Ovary (tissue), 10 donors: ENCODE measurements at places on chromosomes 7 and 10. TPM values are rescaled to one million over a fixed set of nuclear protein-coding genes. Genes with fewer than 3 reads are reported as not detected.

DNA sequence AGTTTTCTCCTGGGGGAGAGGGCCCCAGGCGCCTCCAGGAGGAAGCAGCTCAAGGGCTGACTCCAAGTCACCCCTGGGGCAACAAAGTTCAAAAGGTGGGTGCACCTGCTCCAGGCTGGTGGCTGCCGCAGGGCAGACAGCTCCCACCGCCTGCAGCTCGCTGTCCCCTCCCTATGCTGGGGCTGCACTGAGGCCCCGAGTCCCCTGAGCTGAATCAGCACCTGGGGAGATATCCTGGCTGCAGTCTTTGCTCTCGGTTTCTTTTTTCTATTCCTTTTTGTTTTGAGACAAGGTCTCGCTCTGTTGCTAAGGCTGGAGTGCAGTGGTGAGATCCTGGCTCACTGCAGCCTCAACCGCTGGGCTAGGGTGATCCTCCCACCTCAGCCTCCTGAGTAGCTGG lies 183.4 kb downstream of the DNAJB6 start:
- DNase-seq: peak; percentile 0

DNA sequence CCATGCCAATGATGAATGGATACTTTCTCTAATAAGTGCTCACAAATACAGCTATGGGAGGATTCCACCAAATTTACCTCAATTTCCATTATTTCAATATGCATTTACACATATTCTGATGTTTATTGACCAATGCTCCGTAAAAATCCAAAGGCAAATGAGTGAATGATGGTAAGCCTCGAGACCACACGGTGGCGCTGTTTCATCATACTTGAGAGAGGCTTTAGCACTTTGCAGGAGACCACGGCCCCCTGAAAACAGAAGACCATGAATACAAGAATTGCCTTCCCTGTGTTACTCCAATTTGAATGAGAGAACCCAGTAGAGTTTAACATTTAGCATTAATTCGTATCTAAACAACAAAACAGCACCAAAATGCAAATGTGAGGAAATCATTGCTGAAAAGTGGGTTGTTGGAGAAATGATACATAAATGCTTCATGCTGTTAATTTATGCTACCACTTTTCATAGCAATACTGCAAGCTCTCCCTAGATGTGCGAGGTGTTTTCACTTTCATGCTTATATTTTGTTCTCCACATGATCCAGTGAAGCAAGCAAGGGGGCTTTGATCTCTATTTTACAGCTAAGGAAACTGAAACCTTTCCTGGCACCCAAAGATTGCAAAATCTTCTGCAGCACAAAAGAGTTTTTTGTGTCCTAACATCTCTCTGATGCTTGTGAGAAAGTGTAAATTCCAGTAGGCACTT lies 35.4 kb downstream of the TRIL start:
- DNase-seq: peak; percentile 74

DNA sequence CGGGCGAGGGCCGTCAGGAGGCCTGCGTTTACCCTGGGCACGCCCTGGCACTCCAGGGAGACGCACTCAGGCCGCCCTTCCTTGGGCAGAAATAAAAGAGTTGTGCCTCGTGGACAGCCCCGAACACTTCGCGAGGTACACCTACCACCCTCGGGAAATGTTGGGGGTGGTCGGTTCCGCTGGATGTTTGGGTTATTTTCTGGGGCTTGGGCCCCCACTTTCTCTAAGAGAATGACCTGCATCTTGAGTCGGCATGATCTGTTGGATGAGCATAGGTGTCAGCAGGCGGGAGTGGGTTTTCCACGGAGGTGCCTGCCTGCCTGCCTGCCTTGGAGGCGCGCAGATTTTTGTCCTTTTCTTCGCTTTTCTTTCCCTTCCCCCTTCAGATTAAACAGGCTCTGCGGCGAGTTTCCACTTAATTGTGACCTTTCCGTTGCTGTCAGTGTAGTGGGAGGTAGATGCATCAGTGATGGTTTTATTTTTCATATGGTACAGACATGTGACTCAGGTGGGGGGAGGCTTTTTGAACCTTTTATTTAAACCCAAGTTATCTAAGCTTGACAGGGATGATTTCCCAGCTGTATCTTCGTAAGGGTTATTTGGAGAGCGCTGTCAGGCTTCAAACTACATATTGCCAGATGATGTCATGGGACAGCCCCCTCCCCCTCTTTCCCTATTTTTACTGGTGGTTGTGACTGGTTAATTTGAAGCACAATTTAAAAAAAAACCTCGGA lies 661 bp downstream of the HECTD2 start:
- DNase-seq: peak; percentile 37

GRCh38 chr7:21603972-21604749 lies 61.3 kb downstream of the DNAH11 start:
- DNase-seq: no peak

GRCh38 chr7:43850348-43851116 lies 18.8 kb downstream of the MRPS24 start:
- no peak for DNase-seq

GRCh38 chr7:25369786-25370185 lies 141.5 kb upstream of the NPVF start:
- peak; percentile 69 for DNase-seq

GRCh38 chr10:108598831-108599230 lies 1324.5 kb downstream of the XPNPEP1 start:
- DNase-seq: no peak

DNA sequence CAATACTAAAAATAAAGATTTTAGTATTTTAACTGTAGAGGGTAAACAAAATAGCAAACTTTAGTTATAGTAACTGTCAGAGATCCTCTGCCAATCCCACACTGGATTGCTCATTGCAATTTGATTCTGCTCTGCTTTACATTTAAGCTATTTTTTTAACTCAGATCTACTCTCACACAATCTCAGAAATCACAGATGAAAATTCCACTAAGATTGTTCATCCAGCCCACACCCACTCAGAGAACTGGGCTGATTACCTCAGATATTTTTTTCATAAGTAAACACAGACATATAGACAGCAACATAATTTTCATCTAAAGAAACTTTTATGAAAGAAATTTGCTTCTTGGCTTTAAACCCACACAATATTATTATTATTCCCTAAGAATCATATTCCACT lies 7.0 kb downstream of the OSBPL3 start:
- no peak for DNase-seq

GRCh38 chr7:73727952-73728351 lies 8.5 kb upstream of the STX1A start:
- DNase-seq: no peak

GRCh38 chr7:22952306-22953015 lies 61.5 kb downstream of the HYCC1 start:
- DNase-seq: no peak

DNA sequence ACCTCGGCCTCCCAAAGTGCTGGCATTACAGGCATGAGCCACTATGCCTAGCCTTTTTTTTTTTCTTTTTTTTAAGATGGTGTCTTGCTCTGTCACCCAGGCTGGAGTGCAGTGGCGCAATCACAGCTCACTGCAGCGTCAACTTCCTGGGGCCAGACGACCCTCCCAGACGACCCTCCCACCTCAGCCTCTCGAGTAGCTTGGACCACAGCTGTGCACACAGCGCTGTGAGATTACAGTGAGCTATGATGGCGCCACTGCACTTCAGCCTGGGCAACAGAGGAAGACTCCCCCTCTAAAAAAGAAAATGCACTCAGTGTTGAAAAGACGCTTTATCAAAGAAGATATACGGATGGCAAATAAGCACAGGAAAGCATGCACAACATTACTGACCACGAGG lies 16.5 kb upstream of the WIPI2 start:
- DNase-seq: no peak

Gene SLC18A2
- total RNA-seq: 6.3 TPM

Gene HOXA6
- total RNA-seq: 1.1 TPM

Gene TMEM139
- total RNA-seq: 0.61 TPM

Gene TDRD1
- 0.36 TPM for total RNA-seq

Gene EGR2
- total RNA-seq: 2.3 TPM

Gene STOX1
- 1.8 TPM for total RNA-seq
